ENCODE measurements at places on chromosomes 7 and 10. TPM values are rescaled to one million over a fixed set of nuclear protein-coding genes. Genes with fewer than 3 reads are reported as not detected.
A peak's percentile ranks its signal among the peaks of the same experiment; 100 is the strongest.

- no peak for DNase-seq
- peaks cover 33% of the 10 kb centered on the region for H3K4me1 ChIP-seq
- peak overlapping the region; percentile 82 for H3K27ac ChIP-seq
- H3K4me3 ChIP-seq, result no peak overlapping the region
Measured at GRCh38 chr7:99030457-99030856, 113.5 kb downstream of the SMURF1 start.

GRCh38 chr7:70738151-70738885, 393.6 kb upstream of the GALNT17 start:
- no peak overlapping the region for H3K27ac ChIP-seq
- H3K4me1 ChIP-seq, result peaks cover 32% of the 10 kb centered on the region
- DNase-seq, result no peak
- no peaks in the 10 kb centered on the region for H3K36me3 ChIP-seq
- no peak overlapping the region for H3K4me3 ChIP-seq
- no peaks in the 10 kb centered on the region for H3K27me3 ChIP-seq

- no peaks in the 10 kb centered on the region for H3K4me1 ChIP-seq
- no peaks in the 10 kb centered on the region for H3K36me3 ChIP-seq
- no peak for DNase-seq
Measured at GRCh38 chr7:54802114-54802513, 43.1 kb upstream of the SEC61G start.

DNA sequence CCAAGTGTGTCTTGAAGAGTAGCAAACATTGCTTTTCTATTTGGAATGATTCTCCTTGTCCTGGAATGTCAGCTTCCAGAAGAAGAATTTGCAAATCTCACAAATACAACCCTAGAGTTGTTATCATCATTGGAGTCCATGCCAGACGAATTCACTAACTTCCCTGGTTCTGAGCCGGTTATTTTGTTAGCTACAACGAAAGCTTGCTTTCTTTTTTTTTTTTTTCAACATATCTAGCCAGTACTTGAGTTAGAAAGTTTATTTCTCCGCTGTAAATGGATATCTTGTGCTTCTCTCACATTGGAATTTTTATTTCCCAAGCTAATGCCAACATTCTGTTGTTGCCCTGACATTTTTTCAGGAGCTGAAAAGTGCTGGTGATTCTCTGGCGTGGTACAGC, 138.1 kb upstream of the POM121L12 start:
- no peak overlapping the region for H3K4me3 ChIP-seq
- no peak overlapping the region for H3K27ac ChIP-seq
- H3K36me3 ChIP-seq, result no peaks in the 10 kb centered on the region
- H3K4me1 ChIP-seq, result no peaks in the 10 kb centered on the region

DNA sequence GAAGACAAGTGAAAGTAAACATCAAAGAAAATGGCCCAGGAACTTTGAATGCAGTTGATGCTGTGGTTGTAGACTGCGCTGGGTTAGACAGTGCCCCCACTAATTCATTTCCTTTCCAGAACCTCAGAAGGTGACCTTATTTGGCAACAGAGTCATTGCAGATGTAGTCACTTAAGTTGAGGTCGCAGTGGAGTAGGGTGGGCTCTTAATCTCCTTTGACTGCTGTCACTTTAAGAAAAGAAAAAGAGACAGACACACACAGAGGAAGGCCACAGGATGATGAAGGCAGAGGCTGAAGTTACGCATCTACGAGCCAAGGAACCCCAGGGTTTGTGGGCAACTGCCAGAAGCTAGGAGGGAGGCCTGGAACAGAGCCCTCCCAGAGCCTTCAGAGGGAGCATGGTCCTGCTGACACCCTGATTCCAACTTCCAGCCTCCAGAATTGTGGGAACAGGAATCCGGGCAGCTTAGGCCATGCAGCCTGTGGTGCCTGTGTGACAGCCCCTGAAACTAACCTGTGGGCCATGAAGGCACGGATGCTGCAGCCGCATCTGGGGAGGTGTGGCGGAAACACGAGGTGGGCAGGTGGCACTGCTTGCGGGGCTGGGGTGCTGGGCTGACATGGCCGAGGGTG, 107.6 kb downstream of the PRKAG2 start:
- no peak overlapping the region for H3K27ac ChIP-seq
- no peaks in the 10 kb centered on the region for H3K36me3 ChIP-seq
- H3K4me1 ChIP-seq, result peaks cover 13% of the 10 kb centered on the region
- no peak for DNase-seq

- peaks cover 8% of the 10 kb centered on the region for H3K4me1 ChIP-seq
- no peak overlapping the region for H3K4me3 ChIP-seq
- no peaks in the 10 kb centered on the region for H3K27me3 ChIP-seq
- no peak for DNase-seq
- H3K36me3 ChIP-seq, result no peaks in the 10 kb centered on the region
Measured at GRCh38 chr7:111274857-111275256, 183.9 kb downstream of the LRRN3 start.

DNA sequence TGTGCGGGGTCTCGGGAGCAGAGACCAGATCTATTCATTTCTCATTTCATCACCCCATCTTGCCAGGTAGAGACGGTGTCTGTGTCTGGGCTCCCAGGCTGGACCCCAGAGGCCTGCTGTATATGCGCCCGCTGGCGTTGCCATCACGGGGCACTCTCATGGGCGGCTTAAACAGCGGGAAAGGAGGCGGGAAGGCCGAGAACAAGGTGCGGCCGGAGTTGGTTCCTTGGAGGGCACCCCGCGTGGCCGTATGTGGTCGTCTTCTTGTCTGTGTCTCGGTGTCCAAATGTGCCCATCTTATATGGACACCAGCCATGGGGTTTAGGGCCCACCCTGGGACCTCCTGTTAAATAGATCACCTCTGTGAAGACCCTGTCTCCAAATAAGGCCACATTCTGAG, 2.1 kb upstream of the CFAP46 start:
- DNase-seq, result no peak
- H3K27ac ChIP-seq, result no peak overlapping the region
- H3K27me3 ChIP-seq, result peaks cover 66% of the 10 kb centered on the region

DNA sequence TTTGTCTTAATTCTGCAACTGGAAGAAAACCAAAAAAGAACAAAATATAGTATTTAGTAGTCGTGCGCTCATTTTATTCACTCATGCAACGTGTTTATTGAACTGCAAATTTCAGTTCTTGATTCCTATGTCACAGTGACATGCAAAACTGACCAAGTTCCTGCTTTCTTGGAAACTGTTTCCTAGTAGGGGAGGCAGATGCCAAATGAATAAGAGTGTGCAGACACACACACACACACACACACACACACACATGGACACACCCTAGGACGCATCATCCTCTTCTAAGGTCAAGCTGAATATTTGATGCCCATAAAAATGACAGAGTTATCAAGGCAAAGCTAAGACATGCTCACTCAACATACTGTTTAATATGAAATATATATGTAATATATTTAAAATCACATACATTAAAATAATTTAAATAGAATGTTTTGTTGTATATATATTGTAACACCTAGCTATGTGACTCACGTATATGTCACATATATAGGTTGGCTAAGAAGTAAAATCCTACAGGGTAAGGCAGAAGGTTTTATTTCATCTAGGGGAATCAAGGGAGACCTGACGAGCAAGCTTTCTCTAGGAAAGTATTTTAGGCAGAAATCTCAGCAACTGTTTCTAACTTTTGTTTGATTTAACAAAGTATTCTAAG, 79.6 kb downstream of the SVIL start:
- peak overlapping the region; percentile 47 for H3K27ac ChIP-seq
- H3K27me3 ChIP-seq, result no peaks in the 10 kb centered on the region
- peaks cover 38% of the 10 kb centered on the region for H3K4me1 ChIP-seq
- no peak overlapping the region for H3K4me3 ChIP-seq
- H3K36me3 ChIP-seq, result peaks cover 48% of the 10 kb centered on the region

Gene PPP1R17
- not detected for total RNA-seq

Gene WNT16
- total RNA-seq, result not detected

Gene NRP1
- 168 TPM for total RNA-seq

Gene LGI1
- not detected for total RNA-seq
